C1 segment of cervical spinal cord (tissue), 14 donors: ENCODE measurements at places on chromosomes 5 and 9.

DNA sequence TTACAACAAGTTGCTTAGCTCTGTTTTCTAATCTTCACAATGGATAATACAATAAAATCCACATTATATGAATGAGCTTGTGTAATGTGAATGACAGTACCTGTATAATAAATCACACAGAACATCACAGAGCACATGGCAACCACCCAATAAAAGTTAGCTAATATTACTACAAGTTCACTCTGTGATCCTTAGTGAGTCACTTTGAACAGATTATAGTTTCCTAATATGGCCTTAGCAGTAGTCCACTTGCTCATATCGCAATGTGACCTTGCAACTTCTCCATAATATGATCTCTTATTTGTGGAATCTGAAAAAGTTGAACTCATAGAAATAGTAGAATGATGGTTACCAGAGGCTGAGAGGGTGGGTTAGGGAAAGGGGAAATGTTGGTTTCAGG is 361.3 kb downstream of the PTPRD start:
- no peak for DNase-seq

DNA sequence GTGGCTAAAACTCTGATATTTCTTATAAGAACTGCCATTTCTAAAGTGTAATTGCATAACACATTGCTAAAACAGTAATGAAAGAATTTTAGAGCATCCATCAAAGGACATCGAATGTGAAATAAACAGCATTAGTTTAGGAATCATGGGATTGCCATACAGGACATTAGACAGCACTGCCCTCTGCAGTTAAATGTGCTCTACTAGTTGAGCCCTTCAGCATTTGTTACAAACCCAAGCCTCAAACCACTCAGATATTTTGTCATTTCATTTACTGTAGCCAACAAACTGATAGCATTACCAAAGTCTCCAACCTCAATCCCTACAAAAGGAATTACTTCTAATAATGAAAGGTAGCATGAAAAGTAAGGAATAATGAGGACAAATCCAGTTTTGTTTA is 116.8 kb upstream of the COX7C start:
- no peak for DNase-seq

GRCh38 chr9:105425816-105426433 is 21.9 kb upstream of the FSD1L start:
- no peak for DNase-seq

- no peak for DNase-seq
Observed at GRCh38 chr9:99948896-99949295, 42.4 kb downstream of the STX17 start.

DNA sequence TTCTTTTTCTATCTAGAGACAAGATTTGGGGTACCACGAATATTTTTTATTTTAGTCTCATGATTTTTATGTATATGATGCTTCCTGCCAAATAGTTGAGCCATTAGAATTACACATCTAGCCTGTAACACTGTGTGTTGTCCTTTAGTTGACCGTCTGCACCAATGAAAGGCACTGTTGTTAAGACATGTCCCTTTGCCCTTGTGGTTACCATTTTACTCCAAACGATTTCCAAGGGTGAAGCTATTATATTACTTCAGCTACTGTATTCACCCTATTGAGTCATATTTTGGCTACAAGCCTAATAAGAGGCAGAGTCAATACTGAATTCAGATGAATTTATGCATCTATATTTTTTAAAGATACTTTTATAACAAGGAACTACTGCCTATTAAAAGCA is 207.6 kb downstream of the CETN3 start:
- DNase-seq: no peak

- no peak for DNase-seq
Observed at GRCh38 chr5:76240336-76240735, 157.2 kb downstream of the SV2C start.

- no peak for DNase-seq
Observed at GRCh38 chr5:142087920-142088679, 20.5 kb upstream of the NDFIP1 start.

GRCh38 chr9:92685022-92685421 is 15.1 kb upstream of the IPPK start:
- DNase-seq: no peak

DNA sequence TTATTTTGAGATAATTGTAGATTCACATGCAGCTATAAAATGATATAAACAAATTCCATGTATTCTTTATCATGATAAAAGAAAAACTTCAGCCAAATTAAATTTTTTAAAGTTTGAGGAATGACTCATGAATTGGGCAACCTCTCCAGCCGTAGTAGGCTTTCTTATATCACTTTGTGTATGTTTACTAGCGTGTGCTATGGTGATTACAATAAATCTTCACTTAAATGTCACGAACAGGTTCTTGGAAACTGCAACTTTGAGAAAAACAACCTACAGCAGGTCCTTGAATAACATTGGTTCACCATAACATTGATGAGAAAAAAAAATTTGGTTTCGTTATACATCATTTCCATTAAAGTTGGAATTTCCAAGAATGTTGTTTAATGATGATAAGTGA is 730.9 kb upstream of the TYRP1 start:
- no peak for DNase-seq

- DNase-seq: no peak
Observed at GRCh38 chr5:171989276-171989675, 17.2 kb downstream of the FBXW11 start.

- peak; percentile 34 for DNase-seq
Observed at GRCh38 chr5:149995385-149996204, 4.9 kb downstream of the TIGD6 start.

- DNase-seq: no peak
Observed at GRCh38 chr5:42579320-42579719, 156.1 kb downstream of the GHR start.

GRCh38 chr9:70534061-70534460 is 119.6 kb upstream of the KLF9 start:
- no peak for DNase-seq

GRCh38 chr5:38707352-38708210 is 138.2 kb upstream of the OSMR start:
- no peak for DNase-seq

GRCh38 chr5:34913072-34913471 is 2.2 kb downstream of the RAD1 start:
- no peak for DNase-seq

DNA sequence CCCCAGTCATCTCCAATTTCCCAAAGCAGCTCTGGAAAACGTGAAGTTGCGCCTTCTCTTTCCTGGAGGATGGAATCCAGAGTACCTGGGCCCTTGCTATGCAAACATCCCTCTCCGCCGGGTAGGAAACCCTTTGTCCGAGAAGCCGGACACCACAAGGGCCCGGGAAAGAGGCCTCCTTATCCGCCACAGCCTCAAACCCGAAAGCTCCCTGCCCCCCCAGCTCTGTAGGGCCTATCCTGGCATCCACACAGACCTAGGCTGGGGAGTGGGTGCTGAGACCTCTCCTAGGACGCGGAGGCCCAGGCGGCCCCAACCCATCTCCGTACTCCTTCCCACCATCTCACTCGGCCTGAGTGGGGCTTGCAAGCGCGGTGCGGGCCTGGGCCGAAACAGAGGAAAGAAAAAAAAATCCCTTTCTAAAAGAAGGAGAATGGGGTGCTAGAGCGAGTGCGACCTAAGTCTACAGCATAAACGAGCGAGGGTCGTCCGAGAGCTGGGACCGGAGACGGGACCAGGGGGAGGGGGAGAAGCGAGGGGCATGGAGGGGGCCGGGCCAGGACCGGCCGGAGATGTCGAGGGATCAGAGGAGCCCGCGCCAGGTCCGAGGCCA is 624 bp downstream of the FBXW11 start:
- peak; percentile 48 for DNase-seq

DNA sequence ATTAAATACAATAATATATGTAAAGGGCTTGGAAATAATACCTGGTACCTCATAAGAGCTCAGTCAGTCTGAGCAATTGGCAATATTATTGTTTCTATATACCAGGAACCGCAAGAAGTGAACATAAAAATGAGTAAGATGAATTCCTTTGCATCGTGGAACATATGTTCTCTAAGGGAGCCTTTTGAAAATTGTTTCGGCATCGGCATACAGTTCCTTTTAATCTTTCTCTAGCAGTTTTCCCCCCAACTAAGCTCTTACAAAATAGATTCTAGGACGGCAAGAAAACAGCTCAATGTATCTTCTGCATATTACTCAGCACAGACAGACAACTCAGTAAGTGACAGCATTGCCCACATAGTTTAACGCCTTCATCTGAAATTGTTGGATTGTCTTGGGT is 426.6 kb upstream of the WWC1 start:
- no peak for DNase-seq

DNA sequence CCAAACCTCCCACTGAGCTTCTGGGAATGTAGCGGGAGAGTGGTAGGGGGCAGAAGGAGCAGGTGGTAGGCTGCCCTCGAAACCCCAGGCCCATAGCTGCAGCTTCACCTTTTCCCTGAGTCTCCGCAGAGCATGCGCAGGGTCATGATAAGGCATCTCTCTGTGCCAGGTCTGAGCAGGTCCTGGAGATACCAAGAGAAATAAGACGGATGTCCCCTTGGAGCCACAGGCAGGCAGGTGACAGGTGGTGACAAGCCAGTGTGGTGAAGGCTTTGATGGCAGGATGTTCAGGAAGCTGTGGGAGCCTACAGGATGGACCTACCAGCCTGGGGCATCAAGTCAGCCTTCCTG is 68.1 kb downstream of the HMCN2 start:
- no peak for DNase-seq

DNA sequence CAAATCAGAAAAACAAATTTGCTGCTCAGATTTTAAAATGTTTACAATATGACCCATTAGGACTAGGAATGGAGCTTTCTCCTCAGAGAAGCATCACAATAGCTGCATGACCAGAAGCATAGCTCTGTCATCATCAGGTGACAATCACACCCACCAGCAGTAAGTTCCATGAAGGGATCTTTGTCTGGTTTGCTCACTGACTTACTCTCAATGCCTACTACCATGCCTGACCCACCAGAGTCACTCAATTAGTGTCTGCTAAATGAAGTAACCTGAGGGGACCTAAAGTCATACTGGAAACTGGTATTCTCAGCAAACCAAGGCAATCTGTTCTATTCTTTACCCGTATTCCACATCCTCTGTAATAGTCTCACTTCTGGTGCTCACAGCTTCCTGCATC is 7.7 kb downstream of the ERMP1 start:
- DNase-seq: no peak

DNA sequence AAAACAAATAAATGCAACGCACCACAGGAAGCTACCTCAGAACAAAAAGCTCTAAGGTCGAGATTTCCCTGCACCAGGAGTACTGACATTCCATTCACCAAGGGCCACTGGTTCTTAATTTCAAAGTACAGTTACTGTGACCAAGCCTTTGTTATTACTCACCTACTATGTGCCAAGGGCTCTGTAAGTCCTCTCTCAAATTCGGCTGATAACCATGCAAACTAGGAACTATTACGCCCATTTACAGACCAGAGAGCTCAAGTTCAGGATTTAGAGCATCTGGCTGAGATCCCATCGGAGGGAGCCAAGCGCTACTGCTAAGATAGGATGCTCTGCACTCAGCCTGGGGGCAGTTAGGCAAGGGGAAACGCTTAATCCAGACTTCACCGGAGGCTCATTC is 5.6 kb downstream of the MYO10 start:
- no peak for DNase-seq

DNA sequence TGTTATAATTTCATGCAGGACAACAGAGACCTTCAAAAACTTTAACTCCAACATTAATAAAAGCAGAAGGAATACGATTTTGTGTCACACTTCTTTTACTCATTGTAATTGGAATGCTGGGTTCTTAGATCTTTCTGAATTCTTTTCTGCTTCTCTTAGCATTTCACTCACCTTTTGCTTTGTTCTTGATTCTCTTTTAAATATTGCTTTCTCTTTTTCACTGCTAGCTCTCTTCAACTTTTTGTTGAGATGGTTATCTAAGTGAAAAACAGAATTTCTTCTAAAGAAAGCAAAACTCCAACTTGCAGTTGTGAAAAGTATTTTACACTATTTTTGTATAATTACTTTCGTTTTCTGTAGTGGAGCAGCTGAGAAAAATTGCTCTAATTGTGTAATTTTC is 212.6 kb upstream of the KIF2A start:
- no peak for DNase-seq

DNA sequence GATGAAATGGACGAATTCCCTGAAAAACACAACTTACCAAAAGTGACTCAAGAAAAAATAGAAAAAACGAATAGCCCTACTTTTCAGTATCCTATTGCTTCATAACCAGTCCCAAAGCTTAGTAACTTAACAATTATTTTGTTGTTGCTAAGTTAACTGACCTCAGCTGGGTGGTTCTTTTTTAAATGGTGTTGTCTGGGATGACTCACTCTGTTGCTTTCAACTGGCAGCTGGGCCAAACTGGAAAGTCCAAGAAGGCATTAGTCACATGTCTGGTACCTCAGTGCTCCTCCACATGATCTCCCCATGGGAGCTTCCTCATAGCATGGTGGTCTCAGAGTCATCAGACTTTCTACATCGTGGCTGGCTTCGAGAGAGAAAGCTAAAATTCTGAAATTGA is 47.8 kb upstream of the ADAMTS2 start:
- no peak for DNase-seq

- no peak for DNase-seq
Observed at GRCh38 chr5:120655828-120656435, 191.8 kb downstream of the PRR16 start.

- no peak for DNase-seq
Observed at GRCh38 chr9:36999728-37000333, 34.2 kb downstream of the PAX5 start.

- DNase-seq: no peak
Observed at GRCh38 chr9:97889941-97890887, 32.1 kb downstream of the TRMO start.

GRCh38 chr5:142874540-142874939 is 104.4 kb downstream of the ARHGAP26 start:
- no peak for DNase-seq

- DNase-seq: no peak
Observed at GRCh38 chr5:54753034-54753433, 232.4 kb downstream of the ESM1 start.

DNA sequence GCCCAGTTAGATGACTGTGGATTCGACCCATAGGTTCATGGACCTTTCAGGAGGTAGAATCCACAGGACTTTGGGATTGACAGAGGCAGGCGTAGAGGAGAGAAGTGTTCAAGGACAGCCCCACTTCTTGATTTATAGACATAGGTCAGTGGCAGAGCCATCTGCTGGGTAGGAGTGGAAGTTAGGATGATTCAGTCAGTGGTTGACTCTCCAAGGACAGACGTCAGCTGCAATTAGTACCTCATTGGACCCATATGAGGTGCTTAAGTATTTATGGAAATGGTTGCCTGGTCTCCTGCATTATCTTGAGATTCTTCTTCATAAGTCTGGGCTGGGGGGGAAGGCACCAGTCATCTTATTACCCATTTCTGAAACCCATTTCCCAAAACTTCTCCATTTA is 70.9 kb downstream of the SH3RF2 start:
- DNase-seq: no peak

- no peak for DNase-seq
Observed at GRCh38 chr5:175103746-175104145, 340.2 kb downstream of the DRD1 start.

GRCh38 chr9:114396558-114397218 is 8.9 kb upstream of the AKNA start:
- DNase-seq: peak; percentile 23

- no peak for DNase-seq
Observed at GRCh38 chr9:237858-238345, 23.2 kb downstream of the DOCK8 start.
